Stimulated activated CD4-positive, alpha-beta T cell treated with anti-CD3 and anti-CD28 coated beads, Interleukin-2, amount 100 ng/mL, for 24 hours (primary cell): ENCODE measurements at places on chromosomes 1 and 21.

- DNase-seq, result no peak
Measured at GRCh38 chr1:238738892-238739291, 647.5 kb upstream of the CHRM3 start.

DNA sequence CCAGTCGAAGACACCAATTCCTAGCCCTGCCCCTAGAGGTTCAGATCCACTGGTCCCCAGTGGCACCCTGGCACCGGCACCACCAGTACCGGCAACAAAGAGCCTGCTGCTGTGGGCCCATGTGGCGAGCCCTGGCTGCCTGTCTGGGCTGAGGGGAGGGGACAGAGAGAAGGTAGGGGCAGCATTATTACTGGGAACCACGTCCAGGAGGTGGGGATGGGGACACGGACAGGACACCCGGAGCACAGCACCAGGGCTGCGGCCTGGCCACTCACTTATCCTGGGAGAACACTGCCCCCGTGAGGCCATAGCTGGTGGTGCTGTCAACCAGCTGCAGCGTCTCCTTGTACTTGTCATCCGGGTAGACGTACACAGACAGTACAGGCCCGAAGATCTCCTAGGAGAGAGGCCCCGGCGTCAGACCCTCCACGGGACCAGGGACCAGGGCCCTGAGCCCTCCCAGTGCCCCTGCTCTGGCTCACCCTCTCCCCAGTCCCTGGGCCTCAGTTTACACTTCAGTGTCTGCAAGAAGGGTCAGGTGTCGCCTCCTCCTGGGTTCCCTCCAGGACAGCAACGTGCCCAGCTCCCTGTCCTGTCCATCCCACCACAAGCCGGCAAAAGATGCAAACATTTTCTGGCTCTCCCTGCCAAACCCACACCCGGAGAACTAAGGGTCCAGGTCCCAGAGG is 15.8 kb upstream of the TAS1R2 start:
- DNase-seq, result peak; percentile 84

DNA sequence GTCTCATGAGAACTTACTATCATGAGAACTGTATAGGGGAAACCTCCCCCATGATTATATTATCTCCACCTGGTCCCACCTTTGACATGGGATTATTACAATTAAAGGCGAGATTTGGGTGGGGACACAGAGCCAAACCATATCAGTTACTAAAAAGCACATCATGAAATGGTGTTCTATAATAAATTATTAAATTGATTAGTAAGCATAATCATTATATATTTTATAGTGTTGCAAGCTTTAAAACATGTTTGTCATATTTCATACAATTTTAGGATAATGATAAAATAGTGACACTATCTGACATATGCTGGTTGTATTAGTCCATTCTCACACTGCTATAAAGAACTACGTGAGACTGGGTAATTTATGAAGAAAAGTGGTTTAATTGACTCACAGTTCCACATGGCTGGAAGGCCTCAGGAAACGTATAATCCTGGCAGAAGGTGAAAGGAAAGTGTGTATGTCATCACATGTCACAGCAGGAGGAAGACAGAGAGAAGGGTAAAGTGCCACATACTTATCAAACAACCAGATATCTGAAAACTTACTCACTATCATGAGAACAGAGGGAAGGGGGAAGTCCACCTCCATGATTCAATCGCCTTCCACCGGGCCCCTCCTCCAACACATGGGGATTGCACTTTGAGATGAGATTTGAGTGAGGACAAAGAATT is 539.2 kb upstream of the OLFM3 start:
- no peak for DNase-seq

DNA sequence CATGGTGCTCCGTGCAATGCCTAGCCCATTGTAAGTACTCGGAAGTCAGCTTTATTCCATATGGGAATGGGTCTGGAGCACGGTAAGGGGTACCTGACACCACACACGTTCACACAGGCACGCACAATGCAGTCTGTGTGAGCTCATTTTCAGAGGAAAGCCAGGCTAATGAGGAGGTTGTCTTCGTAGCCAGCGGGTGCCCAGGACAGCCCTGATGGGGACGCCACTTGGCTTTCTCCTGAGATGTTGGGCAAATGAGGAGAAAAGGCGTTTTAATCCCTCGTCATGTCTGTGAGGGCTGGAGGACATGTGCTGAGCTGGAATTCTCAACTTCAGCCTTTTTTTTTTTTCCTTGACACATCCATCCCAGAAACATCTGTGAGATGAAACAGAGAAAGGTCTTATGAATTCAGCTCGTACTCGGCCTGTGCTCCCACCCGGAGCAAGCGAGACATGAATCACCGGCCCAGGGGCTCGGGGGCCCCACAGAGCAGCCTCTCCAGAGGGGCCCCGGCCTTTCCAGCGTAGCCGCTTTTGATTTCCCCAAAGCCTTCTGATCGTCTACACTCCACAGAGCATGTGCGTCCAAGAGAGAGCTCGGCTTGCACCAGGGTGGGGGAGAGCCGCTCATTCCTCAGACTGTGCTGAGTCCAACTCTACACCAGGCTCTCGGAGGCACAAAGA is 125.1 kb downstream of the EPHB2 start:
- no peak for DNase-seq

DNA sequence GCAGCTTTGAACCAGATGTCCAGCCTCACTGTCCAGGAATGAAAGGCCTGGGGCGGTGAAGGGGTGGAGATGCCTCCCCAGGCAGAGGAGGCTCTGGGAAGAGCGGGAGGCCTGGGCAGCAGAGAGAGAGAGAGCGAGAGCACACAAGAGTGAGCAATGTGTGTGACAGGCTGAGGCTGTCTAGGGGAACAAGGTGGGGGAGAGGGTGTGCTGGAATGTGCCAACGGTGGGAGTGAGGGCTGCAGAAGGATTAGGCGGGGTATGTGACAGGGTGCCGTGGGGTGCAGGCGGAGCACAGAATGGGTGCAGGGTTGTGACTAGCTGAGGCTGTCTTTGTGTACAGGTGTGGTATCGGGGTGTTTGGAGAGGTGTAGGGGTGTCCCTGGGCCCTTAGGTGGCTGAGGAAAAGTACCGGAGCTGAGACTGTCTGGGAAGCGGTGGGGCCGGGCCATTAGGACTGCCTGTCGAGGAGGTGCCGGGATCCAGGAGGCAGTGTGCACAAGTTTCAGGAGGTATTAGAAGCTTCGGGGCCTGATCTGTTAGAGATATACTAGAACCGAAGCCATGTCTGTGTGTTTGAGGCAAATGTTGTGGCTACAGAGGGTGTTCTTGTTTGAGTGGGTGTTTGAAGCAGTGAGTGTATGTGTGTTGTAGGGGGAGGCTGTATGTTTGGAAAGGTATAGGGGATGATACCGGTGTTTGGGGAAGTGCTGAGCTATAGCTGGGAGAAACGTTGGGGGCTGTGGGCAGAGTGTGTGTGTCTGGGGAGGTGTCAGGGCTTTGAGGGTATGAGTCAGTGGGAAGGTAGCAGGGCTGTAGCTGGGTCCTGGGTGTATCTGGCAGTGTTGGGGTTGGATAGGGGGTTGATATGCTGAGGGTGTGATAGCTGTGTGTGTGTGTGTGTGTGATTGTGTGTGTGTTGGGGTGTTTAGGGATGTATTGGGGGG is 9.1 kb downstream of the AHDC1 start:
- DNase-seq, result no peak

DNA sequence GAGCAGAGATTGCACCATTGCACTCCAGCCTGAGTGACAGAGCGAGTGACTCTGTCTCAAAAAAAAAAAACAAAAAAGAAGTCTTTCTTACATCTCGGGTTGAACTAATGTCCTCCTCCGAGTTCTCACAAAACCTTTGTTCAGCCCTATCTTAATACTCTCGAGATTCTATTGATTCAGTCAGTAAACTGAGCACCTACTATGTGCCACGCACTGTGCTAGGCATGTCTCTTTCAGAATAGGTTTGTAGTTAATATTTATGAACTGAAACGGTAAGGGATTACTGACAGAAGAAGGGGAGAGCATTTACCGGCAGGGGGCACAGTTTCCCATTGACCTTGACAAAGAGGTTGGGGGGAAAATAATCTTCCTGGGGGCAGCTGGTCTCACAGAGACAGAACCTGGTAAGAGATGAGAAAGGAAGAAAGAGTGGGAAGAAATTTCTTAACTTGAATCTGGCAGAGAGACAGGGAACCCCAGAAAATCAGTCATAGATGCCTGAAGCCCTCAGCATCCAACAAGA is 3.4 kb downstream of the PIAS3 start:
- no peak for DNase-seq

DNA sequence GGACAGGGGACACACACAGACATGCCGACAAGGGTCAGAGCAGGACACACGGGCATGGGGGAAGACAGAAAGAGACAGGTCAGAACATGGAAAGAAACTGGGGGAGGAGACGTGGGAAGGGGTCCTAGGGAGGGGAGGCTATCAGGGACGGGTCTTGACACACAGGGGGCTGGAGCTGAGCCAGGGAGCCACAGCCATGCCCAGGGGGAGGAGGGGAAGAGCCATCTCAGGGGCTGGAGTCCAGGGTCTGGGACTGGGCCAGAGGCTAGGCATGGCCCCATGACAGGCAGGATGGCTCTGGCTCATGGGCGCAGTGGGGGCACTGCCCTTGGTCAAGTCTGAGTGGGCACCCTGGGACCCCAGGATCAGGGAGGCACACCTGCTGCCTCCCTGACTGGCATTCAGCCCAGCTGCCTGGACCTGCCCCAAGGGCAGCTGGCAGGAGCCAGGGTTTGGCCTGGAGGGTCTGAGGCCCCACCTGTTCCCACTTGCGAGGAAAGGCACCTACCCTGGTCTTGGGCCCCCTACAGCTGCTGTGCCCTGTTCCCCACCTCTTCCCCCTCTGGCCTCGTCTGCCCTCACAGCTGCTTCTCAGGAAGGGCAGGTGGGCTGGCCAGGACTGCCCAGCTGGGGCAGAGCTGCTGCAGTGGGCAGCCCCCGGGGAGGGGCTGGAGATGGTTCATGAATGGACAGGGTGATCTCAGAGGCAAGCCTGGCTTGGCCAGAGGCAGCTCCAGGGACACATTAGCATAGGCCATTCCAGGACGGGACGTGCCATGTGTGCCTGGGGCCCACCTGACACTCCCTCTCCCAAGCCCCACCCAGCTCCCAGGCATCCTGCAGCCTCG is 42.9 kb downstream of the HSPG2 start:
- DNase-seq, result no peak

- peak; percentile 41 for DNase-seq
Measured at GRCh38 chr1:160539990-160540858, 17.2 kb upstream of the SLAMF6 start.

DNA sequence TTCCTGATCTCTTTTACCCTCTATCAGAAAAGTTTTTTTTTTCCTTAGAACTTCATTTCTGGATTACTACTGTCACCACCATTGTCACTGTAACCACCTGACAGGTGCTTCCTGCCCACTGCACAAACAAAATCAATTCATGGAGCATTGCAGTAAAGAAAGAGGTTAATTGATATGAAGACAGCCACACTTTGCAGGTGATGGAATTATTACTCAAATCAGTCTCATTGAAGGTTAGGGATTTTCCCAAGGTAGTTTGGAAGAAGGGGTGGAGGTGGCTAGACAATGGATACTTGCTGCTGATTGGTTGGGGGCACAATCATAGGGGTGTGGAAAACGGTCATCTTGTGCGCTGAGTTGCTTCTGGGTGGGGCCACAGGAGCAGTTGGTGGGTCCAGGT is 230.8 kb upstream of the CACYBP start:
- no peak for DNase-seq

GRCh38 chr1:156839426-156840109 is 19.3 kb downstream of the INSRR start:
- no peak for DNase-seq

GRCh38 chr1:15257309-15257708 is 10.3 kb downstream of the FHAD1 start:
- DNase-seq, result no peak

DNA sequence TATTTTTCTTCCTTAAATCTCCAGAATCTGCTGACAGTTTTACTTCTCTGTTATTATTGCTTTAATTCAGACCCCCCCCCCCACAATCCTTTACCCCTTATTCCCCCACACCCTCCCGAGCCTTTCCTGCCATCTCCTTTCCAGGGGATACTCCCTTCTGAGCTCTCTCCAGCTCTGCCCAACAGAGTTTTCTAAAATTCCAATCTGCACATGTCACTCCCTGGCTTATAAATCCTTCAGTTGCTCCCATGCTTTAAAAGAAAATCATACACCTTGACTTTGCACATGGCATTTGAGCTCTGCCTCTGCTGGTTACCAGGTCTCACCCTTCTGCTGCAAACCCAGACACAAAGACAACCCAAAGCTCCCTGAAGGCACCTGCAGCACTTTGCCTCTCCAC is 11.7 kb upstream of the EPS8L3 start:
- no peak for DNase-seq

- no peak for DNase-seq
Measured at GRCh38 chr1:63428815-63429214, 61.4 kb downstream of the ALG6 start.

GRCh38 chr1:157170677-157171515 is 32.7 kb upstream of the ETV3 start:
- DNase-seq, result peak; percentile 72

DNA sequence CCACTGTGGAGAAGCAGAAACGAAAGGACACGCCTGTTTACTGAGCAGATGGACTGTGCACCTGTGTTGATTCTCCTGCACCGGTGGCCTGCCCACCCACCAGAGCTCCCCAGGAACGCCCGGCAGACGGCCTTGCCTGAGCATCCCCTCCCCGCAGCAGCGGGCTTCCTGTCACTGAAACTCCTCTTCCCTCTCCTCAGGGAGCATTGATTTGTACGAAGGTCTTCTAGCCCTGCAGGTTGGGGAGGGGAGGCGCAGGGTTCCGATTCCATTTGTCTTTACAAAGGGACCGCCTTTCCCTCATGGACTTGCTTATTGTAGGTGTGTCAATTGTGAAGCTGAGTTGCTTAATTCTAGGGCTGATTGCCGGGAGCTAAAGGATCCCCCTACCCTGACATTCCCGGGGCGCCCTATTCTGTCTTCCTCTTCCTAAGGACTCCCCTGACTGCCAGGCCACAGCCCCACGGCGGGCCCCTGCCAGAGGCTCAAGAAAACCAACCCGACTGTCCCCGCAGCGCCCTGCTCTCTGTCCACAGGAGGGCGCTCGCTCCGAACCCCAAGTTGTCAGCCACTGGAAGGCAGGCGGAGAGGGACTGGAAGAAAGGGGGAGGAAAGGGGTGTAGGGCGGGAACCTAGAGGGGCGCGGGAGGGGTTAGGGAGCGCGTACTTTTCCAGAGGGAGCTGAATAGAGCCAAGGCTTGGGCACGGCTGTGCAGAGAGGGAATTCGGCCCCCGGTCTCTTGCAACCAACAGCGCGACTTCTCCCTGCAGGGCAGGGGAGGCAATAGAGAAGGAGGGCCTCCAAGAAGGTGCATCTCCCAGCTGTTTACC is 2.8 kb downstream of the S100A6 start:
- DNase-seq, result peak; percentile 83

DNA sequence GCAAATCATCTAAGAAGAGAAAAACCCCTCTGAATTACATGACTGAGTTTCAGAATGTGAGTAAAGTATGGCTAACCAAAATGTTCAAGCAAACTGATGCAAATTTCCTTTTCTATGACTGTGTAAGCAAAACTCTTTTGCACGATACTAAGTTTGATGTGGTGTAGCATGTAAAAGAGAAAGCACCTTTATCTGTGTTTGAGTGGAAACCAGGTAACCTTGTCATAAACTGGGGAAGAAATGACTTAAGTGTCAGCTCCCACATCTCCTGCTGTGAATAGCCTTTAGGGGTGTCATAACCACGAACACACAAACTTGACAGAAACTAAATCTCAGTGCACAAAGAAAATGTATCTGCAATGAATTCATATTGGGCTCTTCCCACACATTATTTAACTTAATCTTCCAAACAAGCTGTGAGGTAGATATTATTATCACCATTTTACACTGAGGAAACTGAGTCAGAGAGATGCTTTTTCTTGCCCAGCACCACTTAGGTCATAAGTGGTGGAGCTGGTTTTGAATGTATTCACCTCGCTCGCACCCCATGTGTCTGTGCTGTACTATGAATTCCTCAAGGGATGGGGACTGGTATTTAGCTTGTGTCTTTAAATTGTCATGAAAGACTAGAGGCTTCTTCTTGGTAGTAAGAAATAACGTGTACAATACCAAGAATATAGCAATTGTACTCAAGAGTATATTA is 32.9 kb upstream of the IL12RB2 start:
- peak; percentile 26 for DNase-seq
